ENCODE measurements at places on chromosomes 12 and 14. TPM values are rescaled to one million over a fixed set of nuclear protein-coding genes. Genes with fewer than 3 reads are reported as not detected.

DNA sequence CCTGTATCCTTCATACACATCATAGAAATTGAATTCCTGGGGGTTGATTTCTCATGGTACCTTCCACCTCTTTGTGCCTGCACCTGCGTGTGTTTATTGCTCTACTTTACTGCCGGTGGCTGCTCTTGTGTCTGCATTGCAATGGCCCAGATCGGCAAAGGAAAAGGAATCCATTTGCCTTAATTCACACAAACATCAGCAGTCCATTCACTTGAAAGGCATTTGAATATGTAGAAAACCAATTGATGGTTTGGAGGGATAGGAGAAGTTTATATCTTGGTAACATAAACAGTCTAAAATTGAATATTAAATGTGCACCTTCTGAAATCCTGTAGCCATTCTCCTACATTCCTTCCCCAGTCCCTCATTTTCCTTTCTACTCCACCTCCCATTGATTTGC, 74.0 kb downstream of the SNAPC1 start:
- DNase-seq = no peak

- DNase-seq = peak; percentile 58
These were observed 27.1 kb downstream of the ZFYVE21 start for GRCh38 chr14:103742499-103743255.

The ASPG gene
- under 0.01 TPM for total RNA-seq

- DNase-seq = no peak
These were observed 57.2 kb downstream of the EPS8 start for GRCh38 chr12:15731940-15732339.

The KCNA1 gene
- not detected for total RNA-seq

DNA sequence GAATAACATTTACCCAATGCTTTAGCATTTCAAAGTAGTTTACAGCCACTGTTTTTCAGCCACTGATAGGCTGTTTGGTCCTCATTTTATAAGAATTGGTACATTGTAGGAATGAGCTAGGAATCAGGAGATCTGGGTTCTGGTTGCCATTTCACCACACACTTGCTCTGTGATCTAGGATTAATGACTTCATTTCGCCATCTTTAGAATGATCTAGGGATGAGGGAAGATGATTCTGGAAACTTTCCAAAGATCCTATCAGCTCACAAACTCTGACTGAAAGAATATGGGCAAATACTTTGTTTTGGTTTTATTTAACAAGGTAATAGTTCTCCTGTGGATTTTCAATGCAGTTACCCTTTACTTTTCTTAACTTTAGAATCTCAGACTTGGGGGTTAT, 155.0 kb downstream of the GCH1 start:
- DNase-seq = no peak

DNA sequence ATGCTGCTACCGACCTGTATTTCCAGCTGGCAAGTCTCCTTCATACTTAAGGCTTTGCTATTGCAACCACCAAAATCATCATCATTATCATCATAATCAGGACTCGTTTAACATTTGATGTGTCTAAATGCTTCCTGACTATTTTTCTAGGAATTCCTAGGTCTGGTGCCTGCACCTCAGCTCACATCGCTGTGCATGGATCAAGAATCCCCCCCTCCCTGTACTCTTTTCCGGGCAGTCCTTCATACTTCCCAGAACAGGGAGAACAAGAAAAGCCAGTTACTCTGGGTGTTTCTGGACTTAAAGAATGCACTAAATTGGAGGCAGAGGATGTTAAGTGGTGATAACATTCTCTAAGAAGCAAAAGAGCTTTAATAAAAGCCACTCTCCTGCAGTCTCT, 9.4 kb downstream of the ERP27 start:
- no peak for DNase-seq

Data from osteoblast (primary cell).